ENCODE measurements at places on chromosomes 4 and X.
A peak's percentile ranks its signal among the peaks of the same experiment; 100 is the strongest.

DNA sequence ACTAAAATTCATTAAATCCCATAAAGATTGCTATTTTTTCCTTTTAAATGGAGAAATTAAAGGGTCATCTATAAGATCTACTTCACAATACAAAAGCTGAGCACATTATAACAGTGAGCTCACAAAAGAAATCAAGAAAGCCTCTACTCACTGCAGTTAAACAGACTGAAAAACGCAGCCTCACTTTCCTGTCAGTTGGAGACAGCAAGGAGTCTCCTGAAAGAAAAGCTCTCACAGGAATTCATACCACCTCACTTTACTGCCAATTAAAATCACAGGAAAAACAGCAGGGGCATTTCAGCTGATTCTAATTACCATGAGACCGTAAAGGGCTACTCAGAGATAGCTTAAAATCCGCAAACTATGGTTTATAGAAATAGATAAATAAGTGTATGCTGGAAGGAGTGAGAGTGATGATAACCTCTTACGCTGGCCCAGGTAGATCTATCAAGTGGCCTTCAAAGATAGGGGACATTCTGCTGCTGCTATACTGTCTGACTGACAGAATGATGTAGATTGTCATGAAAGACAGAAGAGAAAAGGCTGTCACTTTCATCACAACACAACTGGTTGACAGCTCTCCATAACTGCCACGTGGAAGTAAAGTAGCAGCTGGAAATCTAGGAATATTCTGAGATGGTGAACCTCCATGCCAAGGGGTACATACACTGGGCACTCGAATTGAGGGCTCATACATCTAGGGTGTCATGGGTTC is 1333.7 kb upstream of the DIAPH2 start:
- DNase-seq = no peak

- DNase-seq = peak; percentile 63
Measured at GRCh38 chrX:129957241-129958082, 25.0 kb upstream of the BCORL1 start.

GRCh38 chr4:107467461-107467860 is 252.6 kb downstream of the PAPSS1 start:
- DNase-seq = no peak

DNA sequence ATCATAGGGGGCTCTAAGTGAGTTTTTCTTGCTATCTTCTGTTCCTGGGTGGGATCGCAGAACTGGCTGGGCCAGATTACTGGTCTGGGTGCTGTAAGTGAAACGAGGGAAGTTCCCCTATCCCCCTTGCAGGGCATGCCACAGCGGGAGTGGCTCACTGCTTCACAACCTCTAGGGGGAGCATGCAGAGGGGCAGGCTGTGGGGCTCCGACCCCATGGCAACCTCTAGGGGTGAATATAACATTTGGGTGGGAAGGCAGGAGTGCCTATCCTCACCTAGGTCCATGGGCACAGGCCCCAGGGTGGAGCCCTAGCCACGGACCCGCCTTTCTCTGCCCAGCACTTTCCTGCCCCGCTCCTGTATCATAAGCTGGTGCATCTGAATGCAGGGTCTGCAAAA is 1.7 kb upstream of the RRAGB start:
- DNase-seq = no peak

GRCh38 chrX:47540754-47541538 is 20.1 kb upstream of the ARAF start:
- peak; percentile 22 for DNase-seq

DNA sequence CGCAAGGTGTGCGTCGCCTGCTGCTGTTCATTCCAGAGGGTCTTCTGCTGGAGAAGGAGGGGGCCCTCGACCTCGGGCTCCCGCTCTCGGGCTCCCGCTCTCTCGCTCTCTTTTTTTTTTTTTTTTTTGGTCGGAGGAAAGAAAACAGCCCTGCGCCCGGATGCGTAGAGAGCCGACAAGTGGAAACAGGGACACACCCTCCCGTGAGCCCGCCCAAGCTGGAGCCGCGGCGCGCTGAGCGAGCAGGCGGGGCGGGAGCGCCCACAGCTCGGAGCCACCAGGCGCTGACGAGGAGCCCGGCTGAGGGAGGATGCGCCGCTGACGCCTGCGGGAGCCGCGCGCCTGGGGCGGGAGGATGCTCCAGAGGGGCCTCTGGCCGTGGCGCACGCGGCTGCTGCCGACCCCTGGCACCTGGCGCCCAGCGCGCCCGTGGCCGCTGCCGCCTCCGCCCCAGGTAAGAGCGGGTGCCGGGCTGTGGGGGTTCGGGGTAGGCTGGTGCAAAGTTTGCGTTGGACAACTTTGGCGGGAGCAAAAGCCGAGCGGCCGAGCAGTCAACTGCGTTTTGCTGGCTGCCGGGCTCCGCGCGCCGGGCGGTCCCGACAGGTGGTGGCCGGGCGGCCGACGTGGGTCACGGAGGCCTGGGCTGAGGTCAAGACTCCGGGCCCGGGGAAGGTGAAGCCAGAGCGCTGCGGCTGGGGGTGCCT is at the start of gene MCUB:
TSS of gene MCUB (plus strand) at position 264 of the 704 bp plus-strand sequence. CDS start at position 356, 92 bp downstream.
- peak; percentile 96 for DNase-seq

DNA sequence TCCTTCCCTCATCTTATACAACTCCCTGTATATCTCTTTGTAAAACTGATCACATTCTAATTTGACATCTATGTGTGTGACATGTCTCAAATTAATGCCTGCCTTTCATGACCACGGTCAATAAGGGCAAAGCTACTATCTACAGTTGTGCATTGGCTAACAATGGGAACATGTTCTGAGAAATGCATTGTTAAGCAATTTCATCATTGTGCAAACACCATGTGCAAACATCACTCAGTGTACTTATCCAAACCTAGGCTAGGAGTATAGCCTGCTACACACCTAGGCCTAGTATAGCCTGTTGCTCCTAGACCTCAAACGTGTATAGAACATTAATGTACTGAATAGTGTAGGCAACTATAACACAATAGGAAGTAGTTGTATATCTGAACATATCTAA is 95.0 kb downstream of the BANK1 start:
- DNase-seq = no peak

DNA sequence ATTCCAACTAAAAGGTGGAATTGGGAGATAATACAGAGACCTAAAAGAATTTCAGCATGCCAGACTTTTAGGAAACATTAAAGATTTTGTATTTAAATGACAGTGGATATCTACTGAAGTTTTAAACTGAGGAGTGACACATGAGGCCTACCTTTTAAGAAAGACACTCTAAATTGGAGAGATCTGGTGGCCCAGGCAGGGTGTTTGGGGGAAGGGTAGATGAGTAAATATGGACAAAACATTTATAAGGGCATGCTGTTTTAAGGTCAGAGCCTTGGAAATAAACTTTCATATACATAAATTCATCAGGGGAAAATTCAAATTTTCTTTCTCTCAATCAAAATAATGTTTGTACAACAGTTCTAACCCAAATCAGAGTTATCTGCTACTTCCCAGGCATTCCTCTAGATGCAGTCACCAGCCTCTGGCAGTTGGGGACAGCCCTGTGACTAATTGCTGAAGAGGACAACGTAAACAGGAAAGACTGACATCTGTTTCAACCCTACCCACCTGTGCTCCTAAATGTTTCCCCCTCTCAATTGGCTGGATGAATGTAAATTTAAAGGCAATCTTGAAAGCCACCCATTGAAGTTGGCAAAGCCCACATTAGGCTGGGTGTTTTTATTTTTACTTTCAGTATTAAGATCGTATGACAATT is 1646.9 kb upstream of the ADGRL3 start:
- DNase-seq = no peak

GRCh38 chr4:163392328-163392727 is 48.6 kb downstream of the NPY5R start:
- DNase-seq = no peak

GRCh38 chrX:48487362-48487798 is 11.4 kb downstream of the FTSJ1 start:
- no peak for DNase-seq

DNA sequence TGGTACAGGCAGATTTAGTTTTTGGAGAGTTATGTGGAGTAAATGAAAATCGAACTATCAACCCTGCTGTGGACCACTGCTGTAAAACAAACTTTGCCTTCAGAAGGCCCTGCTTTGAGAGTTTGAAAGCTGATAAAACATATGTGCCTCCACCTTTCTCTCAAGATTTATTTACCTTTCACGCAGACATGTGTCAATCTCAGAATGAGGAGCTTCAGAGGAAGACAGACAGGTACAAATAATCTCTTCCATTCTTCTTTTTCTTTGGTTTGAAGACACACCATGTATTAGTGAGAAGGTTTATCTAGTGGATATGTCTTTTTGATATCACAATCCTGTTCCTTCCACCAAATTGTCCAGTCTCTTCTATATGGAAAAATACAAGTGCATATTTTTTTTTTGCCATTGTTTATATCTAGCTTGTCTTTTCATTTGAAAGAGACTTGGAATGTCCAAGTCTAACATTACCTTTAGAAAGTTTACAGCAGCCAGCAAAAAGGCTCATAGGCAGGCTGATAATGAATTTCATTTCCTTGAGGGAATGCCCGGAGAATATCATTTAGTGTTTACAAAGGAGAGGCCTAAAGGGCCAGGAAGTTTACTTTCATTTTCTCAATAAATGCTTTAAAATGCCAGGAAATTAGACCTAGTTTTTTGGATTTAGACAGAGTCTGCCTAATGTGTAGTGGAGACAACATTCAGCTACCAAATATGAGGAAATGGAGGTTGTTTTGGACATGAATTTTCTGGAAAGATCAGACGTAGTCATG is 18.6 kb downstream of the AFM start:
- DNase-seq = no peak

GRCh38 chr4:140152013-140152703 is 1.8 kb downstream of the MAML3 start:
- DNase-seq = peak; percentile 81

- DNase-seq = no peak
Measured at GRCh38 chr4:106450249-106450648, 81.7 kb upstream of the GIMD1 start.

DNA sequence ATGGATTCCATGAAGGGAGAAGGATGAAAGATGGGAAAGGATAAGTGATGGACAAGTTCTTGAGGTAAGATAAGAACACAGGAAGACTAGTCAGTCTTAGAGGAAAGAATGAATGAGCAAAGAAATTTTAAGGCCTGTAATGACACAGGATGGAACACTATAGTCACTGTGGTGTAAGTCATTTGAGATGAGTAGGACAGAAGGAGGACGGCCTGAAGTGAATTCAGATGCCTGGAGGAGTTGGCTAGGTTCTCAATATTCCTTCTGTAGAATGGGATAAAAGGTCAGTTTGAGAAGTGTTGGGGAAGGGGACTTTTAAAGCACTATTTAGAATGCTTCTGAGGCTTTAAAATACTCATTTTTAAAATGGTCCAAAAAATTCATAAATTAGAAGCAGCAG is 3.9 kb downstream of the MSMO1 start:
- no peak for DNase-seq

DNA sequence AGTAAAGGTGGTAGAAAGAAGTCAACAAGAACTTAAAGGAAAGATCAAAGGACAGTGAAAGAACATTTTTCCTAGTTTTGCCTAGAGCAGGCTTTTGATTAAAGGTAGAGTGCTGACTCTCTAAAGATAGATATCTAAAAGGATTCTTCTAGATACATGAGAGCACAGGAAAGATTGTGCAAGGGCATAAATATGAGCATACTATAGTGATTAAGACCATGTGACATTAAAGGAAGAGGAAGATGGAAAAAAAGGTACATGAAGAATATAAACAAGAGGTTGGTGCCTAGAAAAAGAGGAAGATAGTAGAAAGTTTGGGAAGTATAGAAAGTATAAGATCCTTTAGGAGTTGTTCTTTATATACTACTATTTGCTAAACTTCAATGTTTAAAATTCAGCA is 26.1 kb upstream of the TET2 start:
- no peak for DNase-seq

DNA sequence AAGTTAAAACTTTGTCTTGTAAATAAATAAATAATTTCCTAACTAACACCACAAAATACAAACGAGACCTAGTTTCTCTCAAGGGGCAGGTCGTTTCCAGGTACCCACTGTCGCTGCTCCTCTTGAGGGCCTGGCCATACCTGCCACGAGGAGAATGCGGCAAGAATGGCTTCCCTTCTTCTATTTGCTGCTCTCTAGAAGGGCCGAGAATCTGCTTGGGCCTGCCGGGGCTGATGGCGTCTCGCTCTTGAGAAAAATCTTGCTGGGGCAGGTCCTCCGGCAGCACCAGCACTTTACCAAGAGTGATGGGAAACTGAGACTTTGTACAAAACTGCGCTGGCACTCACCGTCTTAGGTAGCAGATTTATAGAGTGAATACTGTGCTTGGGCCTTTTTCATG is 31.5 kb downstream of the CYLC1 start:
- no peak for DNase-seq

DNA sequence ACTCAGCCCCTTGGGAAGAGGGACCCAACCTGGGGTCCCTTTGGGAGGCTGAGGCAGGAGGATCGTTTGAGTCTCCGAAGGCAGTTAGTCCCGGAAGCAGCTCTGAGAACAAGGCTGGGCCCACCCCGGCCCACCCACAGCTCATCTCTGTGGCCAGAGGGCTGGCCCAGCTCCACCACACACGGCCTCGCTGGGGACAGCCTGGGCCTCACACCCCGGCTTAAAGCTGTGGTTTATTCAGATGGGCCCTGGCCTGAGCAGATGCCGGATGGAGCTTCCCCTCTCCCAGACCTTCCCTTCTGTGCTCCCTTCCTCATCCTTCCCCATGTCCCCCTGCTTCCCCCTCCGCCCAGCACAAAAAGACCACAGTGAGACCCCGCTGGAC is 54.4 kb downstream of the FAM53A start:
- DNase-seq = no peak

DNA sequence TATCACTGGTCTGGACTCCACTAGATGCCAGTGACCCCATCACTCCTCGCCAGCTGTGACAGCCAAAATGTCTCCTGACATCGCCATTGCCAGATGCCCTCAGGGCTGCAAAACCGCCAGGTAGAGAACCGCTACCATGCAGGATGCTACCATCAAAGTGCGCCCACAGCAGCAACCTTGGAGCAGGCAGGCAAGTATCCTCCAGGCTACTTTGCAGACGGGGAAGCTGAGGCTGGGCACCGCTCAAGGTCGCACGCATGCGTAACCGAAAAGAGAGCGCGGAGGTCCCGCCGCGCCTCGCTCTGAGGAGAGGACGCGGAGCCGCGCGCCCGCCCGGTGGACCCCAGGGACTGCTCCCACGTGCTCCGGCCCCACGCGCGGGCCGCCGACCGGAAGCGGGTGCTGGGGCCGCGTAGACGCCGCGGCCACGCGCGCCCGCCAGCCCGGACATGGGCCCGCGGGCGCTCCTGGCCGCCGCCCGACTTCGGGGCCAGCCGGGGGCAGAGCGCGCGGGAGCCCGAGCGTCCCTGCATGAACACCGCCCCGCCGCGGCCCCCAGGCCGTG is at the start of gene STS:
TSS of gene STS (plus strand) at position 300 of the 565 bp plus-strand sequence. CDS start 105,488 bp downstream, outside the sequence.
- DNase-seq = peak; percentile 49

DNA sequence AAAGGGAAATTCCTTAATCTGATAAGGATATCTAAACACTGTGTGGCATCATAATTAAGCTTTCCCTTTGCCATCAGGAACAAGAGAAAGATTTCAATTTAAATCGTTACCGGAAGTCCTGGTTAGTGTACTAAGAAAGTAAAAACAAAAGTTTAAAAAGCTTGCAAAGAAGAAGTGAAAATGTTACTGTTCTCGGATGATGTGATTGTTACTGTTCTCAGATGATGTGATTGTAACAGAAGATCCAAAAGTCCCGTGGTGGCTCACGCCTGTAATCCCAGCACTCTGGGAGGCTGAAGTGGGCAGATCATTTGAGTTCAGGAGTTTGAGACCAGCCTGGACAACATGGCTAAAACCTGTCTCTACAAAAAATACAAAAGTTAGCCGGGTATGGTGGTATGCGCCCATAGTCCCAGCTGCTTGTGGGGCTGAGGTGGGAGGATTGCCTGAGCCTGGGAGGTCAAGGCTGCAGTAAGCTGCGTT is 62.5 kb downstream of the RGS12 start:
- DNase-seq = no peak

Measured in activated naive CD4-positive, alpha-beta T cell treated with anti-CD3 and anti-CD28 coated beads, Interleukin-2, amount 10 ng/mL, durations not matched to agents 7 days and 5 days (primary cell).